ENCODE measurements at places on chromosomes 3 and 15.

GRCh38 chr15:69914040-69914439, 183.7 kb downstream of the TLE3 start:
- DNase-seq = no peak

DNA sequence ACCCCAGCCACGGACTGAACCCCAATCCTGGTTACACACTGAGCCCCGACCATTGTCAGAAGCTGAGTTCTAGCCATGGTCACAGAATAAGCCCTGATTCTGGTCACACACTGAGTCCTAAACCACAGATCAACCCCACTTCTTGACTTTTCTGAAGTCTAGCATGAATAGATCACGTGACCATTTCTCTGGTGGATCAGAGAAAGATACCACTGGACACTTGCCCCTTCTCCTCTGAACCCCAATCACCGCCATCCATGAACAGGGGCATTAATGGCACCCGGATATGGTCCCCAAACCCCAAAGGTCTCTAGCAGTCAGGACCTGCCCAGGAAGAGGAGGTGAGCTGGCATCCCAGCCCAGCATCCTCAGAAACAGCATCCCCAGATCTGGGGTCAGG, 9.1 kb downstream of the HCN4 start:
- no peak for DNase-seq

DNA sequence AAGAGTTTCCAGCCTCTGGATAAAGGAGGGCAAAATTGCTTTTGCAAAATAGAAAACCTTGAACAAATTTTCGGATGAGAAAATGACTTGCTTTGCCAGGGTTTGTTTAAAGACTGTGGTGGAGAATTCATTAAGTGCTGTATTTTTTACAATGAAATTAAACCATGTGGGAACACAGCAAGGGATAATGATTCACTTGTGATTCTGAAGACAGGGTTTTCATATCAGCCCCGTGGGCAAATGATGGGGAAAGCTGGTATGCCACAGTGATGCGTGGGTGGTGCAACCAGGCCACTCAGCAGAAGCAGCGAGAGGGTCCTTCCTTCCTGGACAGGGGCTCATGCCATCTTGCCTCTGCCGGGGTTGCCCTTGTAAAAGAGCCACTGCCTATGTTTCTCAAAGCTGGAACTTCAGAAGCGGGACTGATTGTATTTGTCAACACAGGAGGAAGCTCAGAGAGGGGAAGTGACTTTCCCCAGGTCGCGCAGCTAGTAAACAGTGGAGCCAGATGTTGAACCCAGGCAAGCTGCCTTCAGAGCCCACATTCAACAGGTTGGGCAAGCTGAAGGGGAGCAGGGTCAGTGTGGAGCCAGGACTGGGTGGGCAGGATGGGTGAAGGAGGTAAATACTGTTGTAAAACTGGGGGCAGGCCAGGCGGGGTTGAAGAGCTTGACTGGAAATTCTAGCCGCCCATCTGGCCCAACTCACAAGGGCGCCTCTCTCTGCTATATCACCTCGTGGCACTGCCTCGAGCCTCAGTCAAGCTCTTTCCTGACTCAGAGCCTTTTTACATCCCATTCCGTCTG, 79.1 kb downstream of the TOP2B start:
- DNase-seq = no peak

DNA sequence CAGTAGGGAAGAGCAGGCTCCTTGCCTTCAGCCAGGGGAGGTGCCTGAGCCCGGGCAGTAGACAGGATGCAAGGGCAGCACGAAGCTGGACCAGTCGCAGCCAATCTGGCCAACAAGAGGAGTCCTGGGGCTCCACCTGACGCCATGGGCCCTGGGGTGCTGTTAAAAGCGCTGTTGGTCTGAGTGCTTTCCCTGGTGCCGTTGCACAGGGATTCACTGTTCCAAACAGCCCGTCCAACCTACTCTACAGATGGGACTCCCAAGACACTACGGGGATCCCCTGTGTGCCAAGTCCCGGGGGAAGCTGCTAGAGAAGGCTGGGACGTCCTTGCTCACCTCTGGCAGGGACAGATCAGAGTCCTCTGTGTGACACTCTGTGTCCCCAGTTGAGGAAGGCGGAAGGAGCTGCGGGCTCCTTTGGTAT, 632 bp downstream of the CTSH start:
- no peak for DNase-seq

- no peak for DNase-seq
Observed at GRCh38 chr15:40233727-40234577, 4.9 kb upstream of the PAK6 start.

DNA sequence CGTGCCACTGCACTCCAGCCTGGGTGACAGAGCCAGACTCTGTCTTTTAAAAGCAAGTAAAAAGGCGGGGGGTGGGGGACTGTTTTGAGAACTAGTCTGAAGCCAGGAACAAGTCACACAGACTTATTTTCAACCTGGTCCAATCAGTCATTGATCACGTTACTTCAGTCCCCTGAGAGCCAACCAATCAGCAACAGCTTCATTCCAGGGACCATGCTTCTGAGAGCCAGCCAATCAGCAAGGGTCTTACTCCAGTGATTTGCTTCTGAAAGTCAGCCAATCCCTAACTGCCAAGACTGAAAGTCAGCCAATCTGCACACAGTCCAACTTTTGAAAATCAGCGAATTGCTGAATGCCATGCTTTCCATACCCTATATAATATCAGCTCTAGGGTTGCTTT, 48.6 kb upstream of the C15orf39 start:
- no peak for DNase-seq

DNA sequence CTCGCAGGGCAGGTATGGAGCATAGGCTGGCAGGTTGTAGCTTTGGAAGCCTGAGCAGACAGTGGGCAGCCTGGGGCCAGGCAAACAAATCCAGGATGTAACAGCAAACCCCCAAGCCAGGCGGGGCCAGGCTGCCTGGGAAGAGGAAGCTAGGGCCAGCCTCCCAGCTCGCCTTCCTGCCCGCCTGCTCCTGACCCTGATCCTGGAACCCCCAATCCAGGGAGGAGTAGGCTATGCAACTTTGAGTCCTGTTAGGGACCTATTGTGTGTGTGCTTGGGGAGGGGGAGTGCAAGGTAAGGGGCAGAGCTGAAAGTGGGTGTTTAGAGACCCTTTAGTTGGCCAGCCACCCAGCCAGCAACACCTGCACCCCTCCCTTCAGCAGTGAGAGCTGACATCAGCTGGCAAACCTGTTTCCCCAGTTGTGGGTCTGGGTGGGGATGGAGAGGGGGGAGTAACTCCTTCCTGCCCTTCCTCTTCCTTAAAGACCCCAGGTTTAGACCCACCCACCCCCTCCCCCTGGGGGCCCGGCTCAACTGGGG, 2.5 kb downstream of the NBEAL2 start:
- DNase-seq = no peak

DNA sequence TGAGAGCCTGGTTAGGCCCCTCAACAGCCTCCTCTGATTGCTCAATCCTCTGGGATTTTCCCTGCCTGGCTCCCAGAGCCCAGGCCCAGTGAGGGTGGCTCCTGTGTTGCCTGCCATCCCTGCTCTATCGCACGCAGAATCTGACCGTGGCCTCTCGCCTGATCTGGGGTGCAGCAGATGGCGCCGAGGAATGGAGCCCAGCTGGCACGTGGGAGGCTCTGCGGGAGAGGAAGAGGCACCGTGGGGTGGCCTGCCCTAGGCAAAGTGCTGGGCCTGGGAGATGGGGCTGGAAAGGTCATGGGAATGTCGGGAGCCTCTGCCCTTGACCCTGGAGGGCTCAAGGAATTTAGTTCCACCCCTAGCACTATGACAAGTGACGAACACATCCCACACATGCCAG, 10.3 kb downstream of the SV2B start:
- DNase-seq = no peak

GRCh38 chr3:51940648-51941462, 849 bp downstream of the RRP9 start:
- DNase-seq = no peak

GRCh38 chr3:150158943-150159625, 188.4 kb upstream of the PFN2 start:
- DNase-seq = no peak

GRCh38 chr3:98809557-98809956, 46.4 kb downstream of the ST3GAL6 start:
- no peak for DNase-seq

GRCh38 chr3:185935465-185936272, 2.1 kb downstream of the TRA2B start:
- no peak for DNase-seq

GRCh38 chr15:29070471-29071231, 184.9 kb downstream of the APBA2 start:
- DNase-seq = no peak

DNA sequence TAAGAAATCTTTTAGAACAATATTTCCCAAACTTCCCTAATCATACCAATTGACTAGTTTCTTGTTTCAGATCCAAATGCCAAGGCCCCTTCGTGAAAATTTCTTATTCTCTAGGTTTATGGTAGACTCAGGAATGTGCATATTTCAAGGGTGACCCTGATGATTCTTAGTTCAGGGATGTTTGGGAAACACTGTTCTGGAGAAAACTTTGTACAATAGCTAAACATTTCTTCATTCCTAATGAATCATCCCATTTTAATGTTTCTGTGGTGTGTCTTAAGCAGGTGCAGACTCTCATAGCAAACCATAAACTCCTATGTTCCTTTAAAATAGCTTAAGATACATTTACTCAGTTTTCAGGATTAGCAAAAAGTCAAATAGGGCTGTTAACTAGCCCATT, 314.5 kb downstream of the TIGIT start:
- DNase-seq = no peak

- no peak for DNase-seq
Observed at GRCh38 chr3:58325525-58325992, 7.1 kb upstream of the PXK start.

GRCh38 chr3:99640214-99640851, 1.9 kb downstream of the COL8A1 start:
- DNase-seq = no peak

GRCh38 chr3:49937090-49937489, 2.9 kb upstream of the RBM6 start:
- no peak for DNase-seq

DNA sequence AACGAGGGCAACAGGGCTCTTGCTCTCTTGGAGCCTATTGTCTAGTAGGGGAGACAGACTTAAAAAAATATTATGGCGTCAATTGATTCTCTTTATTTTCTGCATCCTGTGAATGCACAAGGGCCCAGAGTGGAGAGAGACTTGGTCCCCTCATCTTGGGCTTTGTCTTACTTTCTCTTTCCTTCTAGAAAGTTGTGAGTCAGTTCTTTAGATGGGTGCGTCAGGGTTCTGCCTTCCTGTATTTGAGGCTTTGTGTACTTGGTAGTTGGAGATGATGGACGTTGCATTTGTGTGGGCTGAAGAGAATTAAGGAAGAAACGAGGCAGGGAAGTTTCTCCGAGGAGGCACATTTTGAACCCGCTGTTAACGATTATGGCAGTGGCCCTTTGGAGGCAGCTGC, 52.9 kb downstream of the CACNA1D start:
- DNase-seq = no peak

GRCh38 chr3:176633511-176633910, 563.8 kb downstream of the TBL1XR1 start:
- no peak for DNase-seq

- DNase-seq = no peak
Observed at GRCh38 chr3:109154979-109155378, 18.5 kb downstream of the C3orf85 start.

DNA sequence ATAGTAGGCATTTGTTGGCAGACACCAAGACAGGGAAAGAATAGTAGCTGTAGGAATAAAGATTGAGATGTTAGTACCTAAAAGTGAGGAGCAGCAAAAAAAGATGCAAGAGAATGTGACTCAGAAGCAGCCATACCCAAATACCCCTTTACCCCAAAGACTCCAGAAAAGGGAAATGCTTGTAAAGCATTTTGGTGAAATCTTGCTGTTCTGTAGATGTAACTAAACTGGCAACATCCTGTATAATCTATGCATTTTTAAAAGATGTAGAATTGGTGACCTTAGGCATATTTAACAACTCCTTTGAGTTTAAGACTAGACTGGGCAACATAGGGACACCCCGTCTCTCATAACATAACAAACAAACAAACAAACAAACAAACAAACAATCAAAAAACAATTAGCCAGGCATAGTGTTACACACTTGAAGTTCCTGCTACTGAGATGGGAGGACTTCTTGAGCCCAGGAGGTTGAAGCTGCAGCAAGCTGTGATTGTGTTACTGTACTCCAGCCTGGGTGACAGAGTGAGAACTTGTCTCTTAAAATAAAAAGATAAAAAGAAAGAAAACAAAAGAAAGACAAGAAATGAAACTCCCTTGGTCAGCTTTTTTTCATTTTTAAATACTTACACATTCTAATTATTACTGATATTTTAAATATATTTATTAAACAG, 361.5 kb upstream of the KCNH8 start:
- no peak for DNase-seq

- no peak for DNase-seq
Observed at GRCh38 chr3:125683067-125683829, 88.0 kb upstream of the OSBPL11 start.

DNA sequence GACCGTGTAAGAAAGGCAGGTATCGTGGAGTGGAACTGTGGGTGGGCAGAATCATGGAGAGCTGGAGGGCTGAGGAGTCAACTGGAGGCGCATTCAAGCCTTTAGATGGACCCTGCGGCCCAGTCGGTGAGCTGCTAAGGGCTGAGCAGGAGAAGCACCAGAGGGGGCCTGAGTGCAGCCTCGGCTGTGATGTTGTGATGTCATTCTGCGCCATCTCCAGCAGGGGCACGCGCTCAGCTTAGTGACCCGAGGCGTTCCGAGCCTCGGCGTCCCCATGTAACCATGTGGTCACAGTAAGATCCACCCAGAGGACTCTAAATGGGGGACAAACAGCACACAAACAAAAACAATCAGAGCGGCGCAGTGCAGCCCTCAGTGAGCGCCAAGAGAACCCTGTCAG, 76.8 kb downstream of the VGLL4 start:
- DNase-seq = no peak

DNA sequence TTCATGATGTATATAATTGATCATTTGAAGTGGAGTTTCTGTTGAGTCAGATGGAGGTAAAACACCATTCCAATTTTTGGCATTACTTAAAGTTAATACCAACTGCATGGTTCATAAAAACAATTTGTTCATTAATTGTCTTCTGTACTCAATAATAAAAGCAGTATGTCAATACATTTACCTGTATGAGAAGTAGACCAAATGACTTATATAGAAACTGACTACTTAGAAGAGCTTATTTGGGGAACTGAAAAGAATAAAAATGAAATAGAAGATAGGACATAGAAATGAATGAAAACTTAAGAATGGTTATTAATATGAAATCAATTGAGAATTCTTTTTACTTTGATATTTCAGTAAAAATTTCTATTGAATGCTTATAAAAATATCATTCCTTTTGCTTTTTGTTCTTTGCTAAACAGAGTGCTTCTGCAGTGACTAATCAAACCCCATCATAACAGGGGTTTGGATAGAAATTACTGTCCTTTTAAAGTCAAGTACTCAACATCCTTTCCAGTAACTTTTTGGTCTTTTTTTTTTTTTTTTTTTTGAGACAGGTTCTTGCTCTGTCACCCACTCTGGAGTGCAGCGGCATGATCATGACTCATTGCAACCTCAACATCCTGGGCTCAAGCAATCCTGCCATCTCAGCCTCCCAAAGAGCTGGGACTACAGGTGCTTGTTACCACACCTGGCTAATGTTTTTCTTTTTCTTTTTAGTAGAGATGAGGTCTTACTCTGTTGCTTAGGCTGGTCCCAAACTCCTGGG, 6.5 kb upstream of the CRYBG3 start:
- DNase-seq = peak; percentile 22

GRCh38 chr3:133836497-133837158, 31.0 kb downstream of the SRPRB start:
- DNase-seq = no peak

- no peak for DNase-seq
Observed at GRCh38 chr3:144466540-144466939, 494.9 kb downstream of the DIPK2A start.

GRCh38 chr3:187728940-187729583, 16.2 kb downstream of the BCL6 start:
- DNase-seq = no peak

- DNase-seq = no peak
Observed at GRCh38 chr3:28846971-28847478, 433.8 kb upstream of the RBMS3 start.

Measured in stimulated activated CD4-positive, alpha-beta T cell treated with anti-CD3 and anti-CD28 coated beads, TNF-alpha, amount 100 ng/mL, for 1 hour (primary cell).